ENCODE measurements at places on chromosomes 6 and 20. TPM values are rescaled to one million over a fixed set of nuclear protein-coding genes. Genes with fewer than 3 reads are reported as not detected.
A peak's percentile ranks its signal among the peaks of the same experiment; 100 is the strongest.

DNA sequence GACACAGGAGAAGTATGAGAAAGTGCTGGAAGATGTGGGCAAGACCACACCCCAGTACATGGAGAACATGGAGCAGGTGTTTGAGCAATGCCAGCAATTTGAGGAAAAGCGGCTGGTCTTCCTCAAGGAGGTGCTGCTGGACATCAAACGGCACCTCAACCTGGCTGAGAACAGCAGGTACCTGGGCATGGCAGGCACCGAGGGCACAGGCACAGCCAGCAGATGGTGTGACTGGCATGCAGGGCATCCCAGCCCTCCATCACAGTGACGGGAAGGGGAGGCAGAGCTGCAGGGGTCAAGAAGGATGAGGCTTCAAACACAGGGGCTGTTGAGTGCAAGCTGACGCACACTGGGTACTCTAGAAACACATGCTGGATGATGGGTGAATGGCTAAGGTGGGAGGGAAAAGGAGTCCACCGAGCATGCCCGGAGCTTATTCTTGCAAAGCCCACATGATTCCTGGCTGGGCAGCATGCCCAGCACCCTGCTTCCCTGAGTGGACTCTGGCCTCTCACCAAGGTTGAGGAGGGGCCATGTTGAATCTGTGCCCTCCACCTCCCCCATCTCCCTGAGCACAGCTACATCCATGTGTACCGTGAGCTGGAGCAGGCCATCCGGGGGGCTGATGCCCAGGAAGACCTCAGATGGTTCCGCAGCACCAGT lies 26.3 kb downstream of the SPDEF start:
- peak; percentile 35 for DNase-seq

GRCh38 chr20:63331741-63332400 lies 29.3 kb downstream of the CHRNA4 start:
- DNase-seq = no peak

- no peak for DNase-seq
Observed at GRCh38 chr20:25514747-25515340, 70.5 kb downstream of the NINL start.

DNA sequence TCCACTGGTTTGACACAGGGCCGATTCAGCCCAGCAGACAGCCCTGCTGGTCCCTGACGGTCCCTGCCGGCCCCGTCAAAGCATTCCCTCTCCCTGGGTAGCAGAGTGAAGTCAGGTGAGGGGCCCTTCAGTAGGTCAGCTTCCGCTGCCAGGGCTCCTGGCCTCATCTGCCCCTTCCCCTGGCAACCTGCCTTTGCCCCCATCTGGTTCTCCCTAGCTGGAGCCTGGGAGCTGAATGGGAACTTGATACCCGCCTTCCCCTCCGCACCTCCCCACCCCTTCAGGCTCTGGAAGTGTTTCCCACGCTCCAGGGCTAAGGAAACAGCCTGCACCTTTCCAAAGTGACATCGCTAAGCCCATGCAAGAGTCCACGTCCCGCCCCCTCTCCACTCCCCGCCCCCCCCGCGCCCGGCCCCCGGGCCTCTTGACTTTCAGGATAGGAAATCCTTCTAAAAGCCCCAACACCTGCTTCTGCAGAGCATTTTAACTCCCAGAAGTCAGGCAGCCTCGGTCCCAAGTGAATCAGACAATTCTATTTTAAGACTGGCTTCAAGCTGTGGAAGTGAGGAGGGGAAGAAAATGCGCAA lies 53.3 kb downstream of the ISM1 start:
- DNase-seq = peak; percentile 57

GRCh38 chr6:37783025-37783855 lies 36.3 kb upstream of the ZFAND3 start:
- peak; percentile 79 for DNase-seq

DNA sequence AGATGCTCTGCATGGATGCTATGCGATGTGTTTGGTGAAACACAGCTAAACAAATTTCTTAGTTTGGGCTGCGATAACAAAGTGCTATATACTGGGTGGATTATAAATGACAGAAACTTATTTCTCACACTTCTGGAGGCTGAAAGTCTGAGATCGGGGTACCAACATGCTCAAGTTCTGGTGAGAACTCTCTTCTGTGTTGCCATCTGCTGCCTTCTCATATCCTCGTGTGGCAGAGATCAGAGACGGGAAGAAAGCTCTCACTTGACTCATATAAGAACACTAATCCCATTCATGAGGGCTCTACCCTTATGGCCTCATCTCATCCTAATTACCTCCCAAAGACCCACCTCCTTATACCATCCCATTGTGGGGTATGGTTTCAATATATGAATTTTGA lies 162.0 kb upstream of the DTNBP1 start:
- no peak for DNase-seq

DNA sequence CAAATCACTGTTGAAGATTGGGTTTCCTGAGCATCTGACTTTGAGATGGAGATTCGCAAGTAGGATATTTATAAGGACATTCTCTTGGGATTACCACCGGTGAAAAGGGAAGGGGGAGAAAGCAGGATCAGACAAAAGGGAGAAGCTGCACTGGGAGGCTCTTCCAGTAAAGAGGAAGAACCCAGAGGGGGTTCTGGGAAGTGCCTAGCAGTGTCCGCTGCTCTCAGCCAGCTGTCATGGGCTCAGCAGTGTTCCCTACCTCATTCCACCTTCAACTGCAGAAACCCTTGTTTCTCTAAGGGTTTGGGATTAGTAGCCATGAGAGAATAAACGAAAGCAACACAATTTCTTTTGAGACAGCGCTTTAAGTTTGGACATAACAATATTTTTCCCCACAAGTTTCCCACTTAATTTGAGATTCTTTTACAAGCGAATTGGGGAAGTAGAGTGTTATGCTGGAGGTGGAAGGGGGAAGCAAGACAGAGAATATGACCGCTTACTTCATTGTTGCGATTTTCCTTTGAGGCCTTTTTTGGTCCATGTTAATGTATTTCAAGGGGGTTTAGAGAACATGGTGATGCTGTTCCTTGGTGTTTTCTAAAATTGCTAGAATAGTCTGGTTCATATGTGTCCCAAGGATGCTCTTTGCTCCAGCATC lies 154.5 kb upstream of the SCGN start:
- no peak for DNase-seq

GRCh38 chr6:118895859-118896258 lies 1.9 kb downstream of the ASF1A start:
- no peak for DNase-seq

GRCh38 chr20:10328897-10329255 lies 105.1 kb downstream of the MKKS start:
- no peak for DNase-seq

DNA sequence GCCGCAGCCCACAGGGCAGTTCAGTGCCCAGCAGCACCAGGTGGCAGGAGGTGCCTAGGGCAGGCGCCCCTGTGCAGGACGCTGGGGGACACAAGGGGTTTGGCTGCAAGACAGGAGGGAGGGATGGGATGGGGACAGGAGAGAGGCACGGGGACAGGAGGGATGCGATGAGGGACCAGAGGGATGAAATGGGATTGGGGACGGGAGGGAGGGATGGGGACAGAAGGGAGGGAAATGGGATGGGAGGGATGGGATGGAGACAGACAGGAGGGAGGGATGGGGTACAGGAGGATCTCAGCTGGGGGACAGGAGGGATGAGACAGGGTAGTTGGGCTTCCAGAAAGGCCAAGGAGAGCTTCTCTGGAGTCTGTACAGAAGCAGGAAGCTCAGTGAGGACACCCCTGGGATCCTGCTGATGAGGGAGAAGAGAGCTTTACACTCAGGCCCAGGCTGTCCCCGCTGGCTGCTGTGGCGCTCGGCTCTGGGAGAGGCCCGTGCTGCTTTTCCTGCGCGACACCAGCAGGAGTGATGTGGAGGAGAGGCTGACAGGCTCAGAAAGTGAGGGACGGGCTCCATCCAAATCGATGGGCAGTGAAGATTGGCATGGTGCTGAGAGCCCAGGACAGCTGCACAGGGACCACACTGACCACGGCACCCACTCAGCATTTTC lies 400.8 kb downstream of the SMOC2 start:
- no peak for DNase-seq

DNA sequence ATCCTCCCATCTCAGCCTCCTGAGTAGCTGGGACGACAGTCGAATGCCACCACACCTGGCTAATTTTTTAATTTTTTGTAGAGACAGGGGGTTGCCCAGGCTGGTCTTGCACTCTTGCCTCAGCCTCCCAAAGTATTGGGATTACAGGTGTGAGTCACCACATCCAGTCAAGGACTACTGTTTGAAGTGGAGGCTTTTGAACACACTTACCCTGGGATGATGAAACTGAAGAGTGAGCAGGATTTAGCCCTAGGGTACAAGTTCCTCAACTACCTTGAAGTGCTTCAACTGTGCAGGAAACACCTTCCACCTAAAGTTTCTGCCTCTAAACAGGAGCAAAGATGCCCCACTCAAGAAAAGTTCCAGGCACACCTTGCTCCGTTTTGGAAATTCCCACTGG lies 15.7 kb upstream of the PARD6B start:
- DNase-seq = no peak

DNA sequence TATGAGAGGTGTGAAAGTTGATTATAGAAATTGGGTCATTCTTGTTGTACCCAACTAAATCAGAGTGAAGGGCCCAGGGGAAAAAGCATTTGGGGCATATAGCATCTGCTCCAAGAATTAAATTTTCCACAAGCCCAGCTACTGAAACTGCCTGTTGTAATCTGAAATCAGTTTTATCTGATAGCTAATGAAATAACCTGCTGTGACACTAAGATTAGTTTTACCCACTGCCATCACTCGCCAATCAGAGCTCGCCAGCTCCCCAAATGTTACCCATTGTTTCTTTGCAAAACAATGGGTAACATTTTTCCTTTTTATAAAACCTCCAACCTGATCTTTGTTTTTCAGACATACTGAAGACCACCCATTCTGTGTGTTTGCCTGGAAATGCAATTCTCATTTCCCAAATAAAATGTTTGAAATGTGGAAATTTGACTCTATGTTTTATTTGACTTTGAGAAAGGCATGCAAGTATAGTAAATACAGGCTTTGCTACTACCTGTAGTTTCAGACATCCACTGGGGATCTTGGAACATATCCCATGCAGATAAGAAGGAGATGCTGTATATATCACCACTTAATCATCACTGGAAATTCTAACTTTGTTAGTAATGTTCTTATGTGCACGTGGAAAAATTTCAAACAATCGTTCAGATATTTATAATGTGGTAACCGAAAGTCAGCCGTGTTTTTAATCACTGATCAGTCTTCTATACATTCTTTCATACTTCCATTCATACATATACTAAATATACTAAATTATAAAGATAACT lies 6.3 kb upstream of the AHI1 start:
- no peak for DNase-seq

DNA sequence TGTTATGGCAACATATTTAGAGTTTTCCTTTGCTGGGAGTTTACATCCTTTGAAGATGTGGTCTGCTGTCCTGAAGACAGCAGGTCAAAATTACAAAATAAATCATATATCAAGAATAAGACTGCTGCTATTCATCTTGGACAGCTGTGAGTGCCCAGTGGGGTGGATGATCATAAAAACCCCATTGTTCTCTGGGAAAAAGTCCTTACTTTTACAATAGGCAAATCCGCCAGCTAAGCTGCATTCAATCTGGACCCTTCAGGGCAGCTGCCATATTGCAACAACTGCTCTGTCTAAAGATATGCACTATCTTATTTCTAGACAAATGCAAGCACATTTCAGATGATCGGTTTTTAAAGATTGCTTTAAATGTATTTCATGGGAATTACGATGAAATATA lies 19.4 kb downstream of the CASS4 start:
- DNase-seq = no peak

GRCh38 chr20:51022803-51023616 lies at the start of gene KCNG1:
KCNG1 (minus strand) TSS chr20:51023107; CDS start chr20:51010338, 12,769 bp downstream.
- DNase-seq = peak; percentile 71

DNA sequence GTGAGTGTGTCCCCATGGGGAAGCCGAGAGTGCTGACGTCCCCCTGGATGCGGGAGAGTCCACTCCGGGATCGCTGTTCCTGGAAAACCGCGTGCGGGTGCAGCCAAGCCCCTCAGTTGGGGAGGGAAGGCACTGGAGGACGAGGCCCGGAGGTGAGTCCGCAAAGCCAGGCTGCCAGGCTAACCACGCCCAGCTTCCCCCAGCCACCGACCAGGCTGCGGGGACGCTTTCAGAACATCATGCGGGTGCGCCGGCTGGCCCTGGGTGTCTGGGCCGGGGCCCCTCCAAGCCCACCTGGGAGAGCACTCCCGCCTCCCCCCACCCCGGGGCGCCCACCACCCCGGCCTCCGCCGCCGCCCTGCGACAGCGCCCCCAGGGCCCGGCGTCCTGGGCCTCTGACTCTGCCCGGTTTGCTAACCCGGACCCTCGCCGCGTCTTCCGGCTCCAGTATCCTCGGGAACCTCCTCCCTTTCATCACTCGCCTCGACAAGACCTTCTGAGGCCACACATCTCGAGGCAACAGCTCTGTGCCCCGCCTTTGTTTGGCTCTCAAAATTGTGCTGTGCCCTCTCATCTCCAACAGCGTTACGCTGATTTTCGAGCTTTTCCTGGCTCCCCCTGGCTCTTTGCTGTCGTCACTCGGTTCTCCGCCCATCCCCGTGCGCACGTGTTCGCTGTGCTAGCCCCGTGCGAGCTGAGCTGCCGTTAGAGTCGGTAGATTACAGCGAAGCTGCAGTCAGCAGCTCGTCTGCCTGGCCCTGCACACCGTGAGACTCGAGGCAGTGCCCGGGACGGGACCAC lies 47.1 kb upstream of the ENTPD6 start:
- DNase-seq = peak; percentile 36

DNA sequence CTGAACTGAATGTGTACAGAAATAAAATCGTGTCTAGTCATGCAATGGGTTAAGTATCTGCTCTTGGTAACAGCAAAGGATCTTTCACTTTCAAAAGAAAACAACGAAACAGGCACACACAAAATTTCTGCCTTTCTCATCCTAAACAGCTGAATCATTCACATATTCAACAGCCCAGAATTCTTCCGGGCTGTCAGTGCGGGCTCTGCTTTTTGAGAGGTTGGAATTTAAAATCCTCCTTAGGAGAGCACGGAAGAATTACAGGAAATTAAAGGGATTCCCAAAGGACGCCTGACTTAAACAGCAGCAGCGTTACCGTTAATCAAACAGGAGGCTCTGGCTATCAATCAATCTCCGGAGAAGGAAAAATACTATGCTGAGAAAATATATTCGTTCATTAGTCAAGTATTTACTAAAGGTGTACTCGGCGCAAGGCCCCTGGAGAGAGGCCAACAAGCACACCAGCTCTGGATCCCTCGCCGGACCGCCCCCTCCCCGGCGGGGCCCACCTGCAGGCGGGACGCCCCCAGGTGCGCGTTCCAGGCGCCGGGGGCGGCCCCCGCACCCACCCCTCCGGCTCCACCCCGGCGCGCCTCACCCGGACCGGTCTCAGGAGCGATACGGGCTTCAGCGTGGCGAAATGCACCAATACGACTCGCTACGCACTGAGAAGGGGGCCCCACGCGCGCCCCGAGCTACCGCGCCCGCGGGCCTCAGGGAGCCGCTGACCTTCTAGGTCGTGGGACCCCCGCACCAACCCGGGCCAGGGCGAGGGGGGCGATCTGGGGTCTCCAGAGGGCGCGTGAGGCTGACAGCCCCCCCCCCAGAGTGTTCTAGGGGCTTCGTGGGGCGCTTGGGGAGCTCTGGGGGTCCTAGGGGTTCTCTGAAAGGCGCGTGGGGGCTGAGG lies 1.0 kb downstream of the NAPB start:
- peak; percentile 54 for DNase-seq

- peak; percentile 67 for DNase-seq
Observed at GRCh38 chr6:113857556-113858479, 673 bp downstream of the MARCKS start.

The NNAT gene
- 5.3 TPM for total RNA-seq

The LHFPL5 gene
- total RNA-seq = 0.24 TPM

The ZSCAN23 gene
- 6.5 TPM for total RNA-seq

The MYO6 gene
- 6.7 TPM for total RNA-seq

The NKX2-2 gene
- total RNA-seq = 1.4 TPM

The AVP gene
- total RNA-seq = not detected

The MPIG6B gene
- 3.1 TPM for total RNA-seq
